ENCODE measurements at places on chromosomes 16 and 17. TPM values are rescaled to one million over a fixed set of nuclear protein-coding genes. Genes with fewer than 3 reads are reported as not detected.
A peak's percentile ranks its signal among the peaks of the same experiment; 100 is the strongest.

The GPR139 gene
- not detected for total RNA-seq

The CCL7 gene
- total RNA-seq = 0.33 TPM

The CENPX gene
- total RNA-seq = 30.4 TPM

The NPIPA3 gene
- 0.77 TPM for total RNA-seq

GRCh38 chr17:49717371-49717861 lies 9.7 kb upstream of the SLC35B1 start:
- DNase-seq = no peak

GRCh38 chr17:70230850-70231640 lies 61.7 kb downstream of the KCNJ2 start:
- DNase-seq = peak; percentile 35

GRCh38 chr16:48596326-48596725 lies 13.7 kb downstream of the N4BP1 start:
- DNase-seq = no peak

- DNase-seq = peak; percentile 100
Observed at GRCh38 chr17:27540318-27541101, 84.3 kb downstream of the KSR1 start.

DNA sequence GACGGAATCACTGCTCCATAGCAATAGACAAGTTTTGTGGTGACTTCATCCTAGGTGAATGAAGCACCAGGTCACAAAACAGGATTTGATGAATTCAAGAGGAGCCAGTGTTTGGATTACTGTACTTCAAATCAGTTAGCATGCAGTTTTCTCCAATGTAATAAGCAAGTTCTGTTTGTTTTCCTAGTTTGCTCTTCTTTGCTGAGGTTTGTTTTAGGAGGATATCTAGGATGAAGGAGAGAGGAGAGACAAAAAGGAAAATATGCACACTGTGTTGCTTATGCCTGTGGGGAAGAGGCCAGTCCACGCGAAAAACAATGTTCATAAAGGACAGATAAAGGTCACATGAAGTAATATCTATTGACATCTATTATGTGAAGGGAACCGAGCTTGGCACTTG lies 9.0 kb downstream of the KRT37 start:
- DNase-seq = no peak

- DNase-seq = peak; percentile 90
Observed at GRCh38 chr17:41404024-41404671, 6.7 kb upstream of the KRT31 start.

GRCh38 chr16:5738586-5738985 lies 641.0 kb upstream of the EEF2KMT start:
- no peak for DNase-seq

- DNase-seq = no peak
Observed at GRCh38 chr17:81267390-81268067, 27.6 kb downstream of the SLC38A10 start.

All from fibroblast of lung (primary cell).